ENCODE measurements at places on chromosomes 1 and 21. TPM values are rescaled to one million over a fixed set of nuclear protein-coding genes. Genes with fewer than 3 reads are reported as not detected.

The GPR25 gene
- total RNA-seq: 5.9 TPM

The NID1 gene
- total RNA-seq: 154 TPM

The NBPF1 gene
- 45.9 TPM for total RNA-seq

The PTGER3 gene
- total RNA-seq: 17.7 TPM

The ARHGAP30 gene
- total RNA-seq: 14.5 TPM

The LYSMD1 gene
- 21.1 TPM for total RNA-seq

GRCh38 chr1:159040206-159040605, 30.5 kb downstream of the IFI16 start:
- DNase-seq: no peak

- no peak for DNase-seq
These were observed 165.8 kb downstream of the GIPC2 start for GRCh38 chr1:78211483-78212092.

DNA sequence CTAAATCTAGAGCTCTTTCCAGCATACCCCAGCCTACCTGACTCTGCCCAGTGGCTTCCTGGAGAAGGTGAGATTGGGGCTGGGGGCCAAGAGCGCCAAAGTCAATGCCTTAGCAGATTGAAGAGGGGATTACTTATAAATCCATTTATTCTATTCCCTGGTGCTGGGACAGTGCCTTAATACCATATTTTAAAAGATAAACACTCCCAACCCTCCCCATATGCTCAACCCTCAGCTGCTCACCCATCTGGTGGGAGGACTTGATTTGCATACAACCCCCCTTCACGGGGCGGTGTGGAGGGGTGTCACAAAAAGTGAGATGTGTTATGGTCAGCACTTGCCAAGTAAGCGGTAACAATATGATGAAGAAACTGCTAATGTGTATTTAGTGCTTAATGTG, 3.2 kb upstream of the DISP3 start:
- no peak for DNase-seq

GRCh38 chr1:229860926-229861325, 206.1 kb upstream of the GALNT2 start:
- no peak for DNase-seq

DNA sequence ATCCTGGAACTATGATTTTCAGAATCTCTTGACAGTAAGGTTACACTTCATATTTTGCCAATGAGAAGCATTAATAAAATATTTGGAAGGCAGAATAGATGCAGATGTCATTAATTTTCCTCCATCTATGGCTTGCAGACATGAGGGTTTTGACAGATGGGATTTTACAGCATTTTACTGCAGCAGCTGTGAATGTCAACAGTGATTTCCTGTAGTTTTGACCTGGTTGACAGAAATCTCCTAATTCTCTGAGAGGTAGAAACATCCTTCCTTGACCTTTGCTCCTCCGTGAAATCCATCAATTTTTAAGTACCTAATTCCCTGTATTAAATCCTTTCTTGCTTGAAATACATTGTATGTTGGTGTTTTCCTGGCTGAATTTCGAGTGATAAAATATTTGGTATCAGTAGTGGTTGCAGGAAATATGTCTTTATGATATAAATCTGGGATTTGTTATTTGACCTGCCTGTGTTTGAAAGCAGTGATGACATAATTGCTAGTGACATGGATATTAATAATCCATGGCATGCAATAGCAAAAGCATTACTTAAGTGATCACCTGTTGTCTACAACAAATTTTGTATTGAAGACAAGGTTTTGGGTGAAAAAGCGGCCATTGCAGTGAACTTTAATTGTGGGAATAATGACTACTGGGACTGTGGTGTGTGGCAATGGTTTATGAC, 73.9 kb downstream of the HLX start:
- DNase-seq: no peak

- DNase-seq: no peak
These were observed 14.9 kb downstream of the OLFML2B start for GRCh38 chr1:162008799-162009198.

- DNase-seq: no peak
These were observed 60.8 kb upstream of the PRKACB start for GRCh38 chr1:84083307-84083706.

DNA sequence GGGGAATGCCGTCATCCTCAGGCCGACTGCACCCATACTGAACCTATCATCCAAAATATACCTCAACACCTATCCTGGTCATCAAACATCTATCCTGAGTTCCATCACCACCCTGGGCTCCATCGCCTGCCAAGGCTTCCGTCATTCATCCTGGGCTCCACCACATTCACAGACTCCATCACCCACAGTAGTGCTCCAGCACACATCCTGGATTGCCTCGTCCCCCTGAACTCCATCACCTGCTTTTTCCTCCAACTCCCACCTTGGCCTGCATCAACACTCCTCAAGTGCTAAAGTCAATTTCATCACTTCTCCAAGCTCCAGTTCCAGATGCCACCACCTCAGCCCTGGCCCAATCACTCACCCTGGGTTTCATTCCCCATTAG, 7.8 kb downstream of the MAP3K6 start:
- no peak for DNase-seq

DNA sequence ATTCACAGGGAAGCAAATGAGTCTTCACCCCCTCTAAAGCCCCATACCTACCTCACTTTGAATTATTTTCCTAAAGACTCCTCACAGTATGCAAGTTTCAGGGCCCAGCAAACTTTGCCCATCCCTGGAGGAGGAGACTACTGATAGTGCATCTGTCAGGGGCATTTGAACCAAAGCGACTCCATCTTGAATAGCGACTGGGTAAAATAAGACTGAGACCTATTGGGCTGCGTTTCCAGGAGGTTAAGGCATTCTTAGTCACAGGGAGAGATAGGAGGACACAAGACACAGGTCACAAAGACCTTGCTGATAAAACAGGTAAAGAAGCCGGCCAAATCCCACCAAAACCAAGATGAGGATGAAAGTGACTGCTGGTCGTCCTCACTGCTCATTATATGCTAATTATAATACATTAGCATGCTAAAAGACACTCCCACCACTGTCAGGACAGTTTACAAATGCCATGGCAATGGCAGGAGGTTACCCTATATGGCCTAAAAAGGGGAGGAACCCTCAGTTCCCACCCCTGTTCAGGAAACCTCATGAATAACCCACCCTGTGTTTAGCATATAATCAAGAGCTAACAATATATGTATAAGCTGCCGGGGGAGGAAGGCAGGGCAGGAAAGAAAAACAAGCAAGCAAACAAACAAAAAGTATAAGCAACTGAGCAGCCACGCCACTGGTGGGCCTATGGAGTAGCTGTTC, 3.3 kb upstream of the PKNOX1 start:
- no peak for DNase-seq

DNA sequence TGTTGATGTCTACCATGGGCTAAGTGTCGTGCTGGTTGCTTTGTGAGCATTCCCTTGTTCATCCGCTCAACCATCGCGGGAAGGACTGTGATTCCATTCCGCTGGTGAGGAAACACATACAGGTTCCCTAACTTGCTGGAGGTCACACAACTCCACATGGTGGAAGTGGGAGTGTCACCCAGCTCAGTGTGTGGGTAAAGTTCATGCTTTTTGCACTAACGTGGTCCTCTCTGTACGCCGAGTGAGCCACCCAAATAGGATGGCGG, 4.0 kb upstream of the CLDN19 start:
- no peak for DNase-seq

GRCh38 chr21:38341546-38342012, 84.8 kb downstream of the KCNJ15 start:
- DNase-seq: no peak

DNA sequence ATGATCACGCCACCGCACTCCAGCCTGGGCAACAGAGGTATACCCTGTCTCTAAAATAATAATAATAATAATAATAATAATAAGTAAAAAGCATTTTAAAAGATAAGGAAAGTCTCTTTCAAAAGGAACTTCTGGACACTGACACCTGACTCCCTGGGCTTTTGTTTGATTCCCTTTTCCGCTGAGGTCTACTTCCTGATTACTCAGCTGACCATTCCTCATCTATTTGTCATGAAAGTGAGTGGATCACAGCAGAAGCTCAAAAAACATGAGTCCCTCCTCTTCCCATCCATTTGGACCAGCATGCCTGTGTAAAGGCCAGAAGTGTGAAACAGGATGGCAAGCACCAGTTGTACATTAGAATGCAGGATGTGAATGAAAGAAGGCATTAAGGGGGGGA, 61.1 kb upstream of the FBXO28 start:
- no peak for DNase-seq

DNA sequence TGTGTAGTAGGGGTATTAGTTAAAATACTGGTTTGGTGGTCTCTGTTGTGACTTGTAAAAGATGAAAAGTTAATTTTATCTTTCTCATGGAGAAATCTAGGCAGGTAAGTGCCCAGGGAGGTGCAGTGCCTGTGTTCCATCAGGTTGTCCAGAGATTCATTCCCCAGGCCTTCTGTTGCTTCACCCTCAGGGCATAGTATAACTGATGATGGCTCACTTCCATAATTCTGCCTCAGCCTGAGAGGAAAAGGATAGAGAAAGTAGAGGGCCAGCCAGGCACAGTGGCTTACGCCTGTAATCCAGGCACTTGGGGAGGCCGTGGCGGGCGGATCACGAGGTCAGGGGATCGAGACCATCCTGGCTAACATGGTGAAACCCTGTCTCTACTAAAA, 153.9 kb downstream of the FMN2 start:
- DNase-seq: no peak

- DNase-seq: no peak
These were observed 5.9 kb upstream of the KCNE2 start for GRCh38 chr21:34357889-34358288.

- no peak for DNase-seq
These were observed 39.0 kb upstream of the CD5L start for GRCh38 chr1:157880621-157881020.

- no peak for DNase-seq
These were observed 6.0 kb downstream of the COL24A1 start for GRCh38 chr1:86150553-86151055.

DNA sequence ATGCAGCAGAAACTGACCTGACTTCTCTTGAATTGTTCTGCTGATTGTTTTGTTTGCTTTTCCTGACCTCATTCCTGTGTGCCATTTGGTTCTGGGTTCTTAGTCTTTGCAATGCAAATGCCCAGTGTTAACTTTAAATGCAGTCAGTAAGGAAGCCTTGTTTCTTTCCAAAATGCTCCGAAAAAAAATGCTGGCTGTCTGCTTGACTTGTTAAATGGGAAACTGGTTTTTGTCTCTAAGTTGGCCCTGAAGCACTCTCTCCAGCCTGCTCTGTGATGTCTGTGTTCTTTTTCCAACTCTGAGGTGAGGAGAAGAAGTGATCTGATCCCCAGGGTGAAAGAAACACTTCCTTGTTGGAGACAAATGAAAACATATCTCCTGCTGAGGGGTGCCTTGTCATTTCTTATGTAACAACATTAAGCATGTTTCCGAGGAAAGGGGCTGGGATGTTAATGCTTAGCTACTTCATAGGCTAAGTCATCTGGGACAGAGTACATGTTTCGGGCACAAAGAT, 256.3 kb upstream of the ADGRL4 start:
- DNase-seq: no peak

DNA sequence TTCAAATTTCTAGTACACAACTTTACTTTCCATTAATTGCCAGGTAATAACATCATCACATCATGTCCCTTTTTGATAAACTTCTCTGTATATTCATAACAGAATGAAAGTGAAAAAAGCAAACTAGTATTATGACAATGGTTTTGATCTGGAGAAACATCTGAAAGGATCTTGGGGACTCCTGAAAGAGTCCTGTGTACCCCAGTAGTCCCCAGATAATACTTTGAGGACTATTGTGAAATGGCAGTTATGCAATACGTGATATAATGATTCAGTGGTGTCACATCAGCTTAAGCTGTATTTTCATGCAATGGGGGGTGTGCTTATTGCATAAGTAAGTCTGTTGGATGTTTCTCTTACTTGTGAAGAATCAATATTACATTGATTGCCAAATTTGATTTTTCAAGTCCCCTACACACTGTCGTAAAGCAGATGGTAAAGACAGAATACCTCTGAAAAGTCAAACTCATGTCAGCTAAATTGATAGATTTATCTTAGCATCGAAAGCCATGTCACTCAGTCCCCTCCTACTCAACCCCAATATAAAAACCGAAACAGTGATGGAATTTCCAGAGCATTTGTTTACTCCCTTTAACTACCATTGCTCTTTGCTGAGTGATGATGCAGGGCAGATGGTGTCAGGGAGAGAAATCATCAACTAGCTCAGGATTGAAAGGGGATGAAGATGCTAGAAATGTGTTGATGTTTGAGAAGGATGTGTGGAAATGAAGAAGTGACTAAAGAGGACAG, 146.7 kb upstream of the C1orf105 start:
- no peak for DNase-seq

DNA sequence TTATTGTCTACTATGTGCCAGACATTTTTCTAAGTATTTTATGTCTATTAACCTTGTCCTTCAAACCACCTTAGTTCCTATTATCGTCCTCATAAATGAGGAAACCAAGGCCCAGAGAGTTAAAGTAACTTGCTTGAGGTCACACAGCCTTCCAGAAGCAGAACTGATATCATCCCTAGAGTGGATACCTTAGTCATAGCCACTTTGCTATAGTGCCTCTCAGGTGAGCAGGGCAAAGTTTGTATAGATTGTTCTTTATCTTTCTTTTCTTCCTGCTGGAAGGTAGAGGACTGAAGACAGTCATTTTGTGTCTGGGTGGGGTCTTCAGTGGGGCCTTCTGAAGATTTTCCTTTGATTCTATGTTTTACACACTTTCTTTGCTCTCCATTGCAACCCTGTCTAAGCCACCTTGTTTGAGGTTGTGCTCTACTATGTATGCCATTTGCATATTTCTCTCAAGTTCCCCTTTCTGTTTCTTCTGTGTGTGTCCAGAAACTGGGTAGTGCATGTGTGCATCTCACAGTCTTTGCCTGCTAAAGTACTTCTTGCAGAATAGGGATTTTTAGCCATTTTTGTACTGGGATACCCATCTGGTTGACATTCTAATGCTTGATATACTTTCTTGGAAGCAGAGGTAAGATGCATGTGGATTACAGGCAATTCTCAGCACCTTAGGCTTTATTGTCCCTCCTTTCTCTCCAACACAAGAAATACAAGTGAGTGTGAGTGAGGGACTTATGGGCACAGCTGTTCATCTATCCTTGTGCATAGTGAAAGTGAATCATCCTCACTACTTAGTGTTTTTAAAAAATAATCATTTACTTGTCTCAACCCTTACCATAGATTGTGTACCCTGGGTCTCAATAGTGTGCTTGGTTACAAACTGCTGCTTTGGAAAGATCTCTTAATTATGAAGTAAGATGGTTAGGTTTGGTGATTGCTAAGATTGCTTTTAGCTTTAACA, 207.6 kb upstream of the HMCN1 start:
- no peak for DNase-seq

- no peak for DNase-seq
These were observed 14.7 kb downstream of the SFPQ start for GRCh38 chr1:35178295-35178695.

DNA sequence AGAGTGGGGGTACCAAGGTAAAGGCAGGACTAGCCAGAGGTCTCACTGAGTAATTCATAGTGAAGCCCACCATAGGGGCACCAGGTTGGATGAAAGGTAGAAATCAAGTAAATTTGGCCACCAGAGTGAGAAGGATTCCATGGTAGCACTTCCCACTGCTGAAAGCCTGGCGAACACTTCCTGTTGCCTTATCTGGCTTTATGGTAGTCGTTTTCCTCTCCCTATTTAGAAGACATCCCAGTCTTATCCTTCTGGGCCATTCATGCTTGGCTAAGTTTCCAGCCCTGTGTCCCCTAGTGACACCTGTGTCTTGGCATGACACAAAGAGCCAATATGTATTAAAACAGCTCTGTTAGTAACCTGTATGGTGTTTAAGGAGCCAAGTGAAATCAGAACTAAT, 74.3 kb upstream of the SIPA1L2 start:
- DNase-seq: no peak

GRCh38 chr1:61477301-61477700, 247.6 kb downstream of the TM2D1 start:
- no peak for DNase-seq
